ENCODE measurements at places on chromosomes 7 and 10.

DNA sequence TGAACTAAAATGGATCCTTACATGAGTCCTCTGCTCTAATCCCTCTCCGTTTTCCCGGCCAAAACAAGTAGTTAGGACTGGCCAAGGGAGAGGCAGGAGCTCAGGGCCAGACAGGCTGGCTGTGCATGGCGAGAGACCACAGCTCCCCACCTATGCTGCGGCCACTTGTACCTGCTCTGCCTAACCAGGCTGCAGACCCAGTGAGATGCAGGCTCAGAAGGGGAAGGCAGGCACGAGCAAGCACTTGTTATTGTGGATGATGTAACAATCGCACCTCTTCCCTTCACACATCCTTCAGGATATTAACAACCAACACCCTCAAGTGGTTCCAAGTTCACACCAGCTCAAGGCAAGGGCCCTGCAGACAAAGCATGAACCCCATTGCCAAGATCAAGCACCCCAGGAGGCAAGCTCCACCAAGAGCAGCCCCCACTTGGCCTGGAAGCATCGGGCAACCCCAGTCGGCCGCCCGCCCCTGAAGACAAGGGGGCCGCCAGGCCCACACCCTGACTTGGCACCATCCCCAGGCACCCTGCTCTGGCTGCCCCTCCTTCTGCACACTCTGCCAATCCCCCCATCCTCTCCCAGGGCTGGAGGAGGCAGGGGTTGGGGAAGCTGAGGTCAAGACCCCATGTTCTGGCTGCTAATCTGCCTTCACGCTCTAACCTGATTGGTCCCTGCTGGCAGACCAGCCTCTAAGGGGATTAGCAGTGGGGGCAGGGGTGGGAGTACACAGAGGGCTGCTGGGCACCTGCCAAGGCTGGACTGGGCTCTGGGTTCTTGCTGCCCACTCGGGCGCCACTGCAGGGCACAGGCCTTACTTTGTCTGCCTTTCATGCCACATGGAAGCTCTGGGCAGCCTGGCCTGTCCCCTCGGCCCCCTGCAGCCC lies 111.3 kb downstream of the SLIT1 start:
- DNase-seq = no peak

GRCh38 chr10:1011696-1012095 lies 14.0 kb downstream of the IDI2 start:
- DNase-seq = no peak

DNA sequence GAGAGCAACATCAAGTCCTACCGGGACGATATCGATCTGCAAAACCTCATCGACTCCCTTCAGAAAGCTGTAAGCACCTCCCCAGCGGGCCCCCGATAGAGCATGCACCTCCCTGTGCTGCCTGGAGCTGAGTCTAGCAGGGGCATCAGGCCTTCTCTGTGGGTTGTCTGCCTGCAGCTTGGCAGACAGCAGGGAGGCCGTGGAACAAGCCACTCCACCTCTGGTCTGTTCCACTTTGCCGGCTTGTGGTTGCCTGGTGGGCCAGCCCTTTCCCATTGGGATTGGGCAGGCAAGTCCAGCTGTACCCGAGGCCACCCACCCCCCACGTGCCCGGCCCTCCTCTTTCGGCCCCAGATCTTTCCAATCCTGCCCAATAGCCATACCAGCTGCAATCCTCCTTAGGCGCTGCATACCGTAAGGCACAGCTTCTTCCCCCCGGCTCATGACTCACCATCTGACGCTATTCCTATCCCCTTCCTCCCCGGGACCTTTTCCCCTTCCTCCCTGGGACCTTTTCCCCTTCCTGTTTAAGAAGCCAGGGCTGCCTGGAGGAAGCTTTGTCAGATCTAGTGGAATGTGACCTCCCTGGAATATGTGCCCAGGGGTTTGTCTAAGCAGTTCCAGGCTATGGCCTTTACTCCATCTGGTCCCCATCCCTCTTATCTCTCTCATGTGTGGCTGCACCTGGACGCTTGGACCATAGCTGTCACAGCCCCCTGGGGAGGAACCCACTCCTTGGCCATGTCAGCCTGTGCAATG lies 28.1 kb upstream of the SH2D4B start:
- DNase-seq = no peak

DNA sequence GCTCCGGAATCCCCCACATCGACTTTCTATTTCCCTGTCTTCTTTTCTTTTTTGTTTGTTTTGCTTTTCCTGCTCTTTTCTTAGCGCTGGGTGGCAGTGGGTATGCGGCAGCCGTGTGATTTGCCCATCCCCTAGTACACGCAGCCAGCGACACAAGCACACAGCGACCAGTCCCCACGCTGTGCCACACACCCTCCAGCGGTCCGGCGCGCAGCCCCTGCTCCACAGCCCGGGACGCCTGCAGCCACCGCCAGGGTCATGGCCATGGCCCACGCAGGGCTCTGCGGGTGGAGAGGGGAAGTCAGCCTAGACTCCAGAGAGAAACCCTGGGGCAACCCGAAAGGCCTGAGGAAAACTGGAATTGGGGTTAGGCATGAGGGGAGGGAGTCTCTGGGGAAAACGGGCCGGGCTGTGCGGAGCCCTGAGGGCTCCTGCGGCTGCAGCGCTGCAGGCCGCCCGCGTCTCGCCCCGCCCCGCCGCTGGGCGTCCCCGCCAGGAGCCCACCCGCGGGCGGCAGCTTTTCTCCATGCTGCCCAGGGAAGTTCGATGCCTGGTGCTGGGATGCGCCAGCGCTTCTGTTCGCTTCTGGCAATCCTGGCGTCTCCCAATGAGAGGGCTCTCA lies 2.5 kb downstream of the CHRM2 start:
- DNase-seq = no peak

- DNase-seq = no peak
These were observed 17.0 kb upstream of the TMEM273 start for GRCh38 chr10:49205206-49205605.

- DNase-seq = no peak
These were observed 70.6 kb downstream of the PTPRE start for GRCh38 chr10:127977357-127978009.

DNA sequence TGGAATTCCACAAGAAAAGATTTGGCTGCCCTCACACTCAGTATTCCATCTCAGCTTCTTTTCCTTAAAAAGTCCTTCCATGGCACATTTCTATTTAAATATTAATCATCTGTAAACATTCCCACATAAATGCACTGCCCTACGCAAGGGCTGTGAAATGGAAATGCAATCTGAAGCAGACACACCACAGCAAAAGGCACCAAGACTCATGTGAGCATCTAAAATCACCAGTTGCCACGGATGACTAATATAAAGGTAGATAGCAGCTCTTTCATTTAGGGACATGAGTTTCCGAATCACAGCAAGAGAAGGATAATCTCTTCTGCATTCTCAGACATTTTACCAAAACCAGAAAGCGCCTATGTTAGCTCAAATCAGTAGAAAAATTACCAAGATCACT lies 31.6 kb downstream of the COA1 start:
- DNase-seq = no peak

GRCh38 chr10:29555091-29555745 lies 79.6 kb downstream of the SVIL start:
- no peak for DNase-seq

DNA sequence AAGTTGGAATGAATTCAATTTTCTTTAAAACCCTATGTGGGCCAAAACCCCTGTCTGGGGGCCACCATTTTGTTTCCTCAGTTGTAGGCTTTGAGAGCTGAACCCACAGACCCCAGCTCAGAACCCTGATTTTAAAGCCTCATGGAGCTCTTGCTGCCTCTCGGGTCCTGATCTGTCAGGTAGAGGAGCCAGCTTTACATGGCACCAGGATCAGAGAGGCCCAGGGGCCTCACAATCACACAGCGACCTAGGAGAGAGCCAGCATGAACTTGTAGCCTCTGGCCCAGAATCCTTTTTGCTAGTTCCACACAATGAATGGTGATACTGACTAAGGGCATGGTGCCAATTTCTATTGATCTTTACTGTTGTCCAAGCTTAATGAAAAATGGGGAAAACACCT lies 84.3 kb upstream of the SORCS3 start:
- no peak for DNase-seq

DNA sequence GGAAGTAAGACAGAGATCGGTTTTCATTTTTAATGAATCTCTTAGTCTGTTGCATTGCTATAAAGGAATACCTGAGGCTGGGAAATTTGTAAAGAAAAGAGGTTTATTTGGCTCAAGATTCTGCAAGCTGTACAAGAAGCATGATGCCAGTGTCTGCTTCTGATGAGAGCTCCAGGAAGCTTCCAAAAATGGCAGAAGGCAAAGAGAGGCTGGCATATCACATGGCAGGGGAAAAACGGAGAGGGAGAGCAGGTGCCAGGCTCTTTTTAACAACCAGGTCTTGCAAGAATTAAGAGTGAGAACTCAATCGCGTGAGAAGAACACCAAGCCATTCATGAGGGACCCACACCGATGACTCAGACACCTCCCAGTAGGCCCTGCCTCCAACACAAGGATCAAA lies 125.0 kb upstream of the THSD7A start:
- no peak for DNase-seq

DNA sequence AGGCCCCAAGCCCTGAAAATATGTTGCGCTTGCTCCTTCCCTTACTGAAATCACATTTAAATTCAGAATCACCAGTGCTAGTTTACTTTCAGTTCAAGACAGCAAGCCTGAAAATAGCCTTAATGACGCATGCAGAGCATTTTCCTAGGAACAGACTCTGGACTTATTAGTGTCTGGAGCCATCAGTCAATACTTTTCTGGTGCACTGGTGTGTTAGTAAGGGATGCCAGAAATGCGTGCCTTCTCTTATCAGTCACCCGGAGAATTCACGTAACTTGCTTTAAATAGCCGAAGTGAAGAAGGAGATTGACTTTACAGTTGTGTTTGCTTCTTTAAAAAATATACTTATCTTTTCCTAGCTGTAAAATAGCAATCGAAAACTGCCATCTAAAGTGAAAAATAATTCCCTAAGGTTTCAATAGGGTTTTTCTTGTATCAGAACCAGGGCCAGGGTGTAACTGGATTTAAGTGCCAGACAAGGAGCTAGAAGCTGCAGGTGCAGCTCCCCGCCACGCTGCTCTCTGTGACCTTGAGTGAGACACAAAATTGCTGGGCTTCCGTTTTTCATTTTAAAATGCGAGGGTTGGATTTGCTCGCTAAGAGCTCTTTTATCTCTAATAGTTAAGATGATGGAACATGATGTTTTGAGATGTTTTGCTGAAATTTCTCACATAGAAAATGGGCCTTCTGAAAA lies 177.8 kb downstream of the NSUN6 start:
- DNase-seq = no peak

All from stimulated activated CD8-positive, alpha-beta memory T cell treated with anti-CD3 and anti-CD28 coated beads, Interleukin-7, amount 100 ng/mL, for 1 hour (primary cell).